Pancreas (tissue), 10 donors: ENCODE measurements at places on chromosomes 6 and 20. TPM values are rescaled to one million over a fixed set of nuclear protein-coding genes. Genes with fewer than 3 reads are reported as not detected.
A peak's percentile ranks its signal among the peaks of the same experiment; 100 is the strongest.

The PHIP gene
- 8.9 TPM for total RNA-seq

GRCh38 chr6:30730601-30731435 is 10.7 kb downstream of the TUBB start:
- peak; percentile 82 for DNase-seq

GRCh38 chr20:1468117-1468624 is 1.5 kb upstream of the NSFL1C start:
- no peak for DNase-seq

The ELOVL2 gene
- 1.4 TPM for total RNA-seq

The GHRH gene
- not detected for total RNA-seq

DNA sequence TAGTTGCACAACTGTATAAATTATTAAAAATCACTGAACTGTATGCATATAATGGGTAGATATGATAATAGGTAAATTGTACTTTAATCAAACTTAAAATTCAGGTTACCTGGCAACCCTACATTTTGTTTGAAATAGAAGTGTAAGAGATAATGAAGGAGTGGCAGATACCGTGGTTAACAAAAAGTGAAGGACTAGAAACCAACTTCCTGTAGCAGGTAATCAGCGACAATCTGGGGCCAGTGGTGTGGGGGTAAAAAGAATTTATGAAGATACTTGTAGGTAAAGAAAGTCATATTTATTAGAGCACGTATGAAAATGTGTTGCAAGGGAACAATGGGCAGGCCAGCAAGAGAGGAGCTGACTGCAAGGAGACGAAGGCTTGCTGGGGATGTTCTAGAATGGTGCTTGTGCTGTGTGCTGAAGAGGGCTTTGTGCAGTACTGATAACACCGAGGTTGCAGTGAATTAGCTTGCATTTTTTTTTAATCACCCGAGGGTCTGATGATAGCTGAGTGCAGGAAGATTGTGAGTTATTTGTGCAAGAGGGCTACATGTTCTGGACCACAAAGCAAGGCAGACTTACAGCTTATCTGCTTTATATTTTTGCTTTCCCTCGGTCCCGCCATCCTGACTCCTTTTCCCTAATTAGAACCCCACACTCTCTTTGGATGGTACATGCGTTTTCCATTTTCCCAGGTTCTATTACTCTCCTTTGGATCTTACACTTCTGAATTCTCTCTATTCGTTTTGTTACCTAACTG is 4.6 kb upstream of the ENPP1 start:
- no peak for DNase-seq

The CCM2L gene
- 1.0 TPM for total RNA-seq

GRCh38 chr6:90074161-90074850 is 180.0 kb downstream of the GJA10 start:
- DNase-seq, result no peak

GRCh38 chr20:18919996-18920395 is 106.4 kb downstream of the SCP2D1 start:
- DNase-seq, result no peak

- DNase-seq, result no peak
These were observed 43.5 kb upstream of the MDFI start for GRCh38 chr6:41594766-41595165.

DNA sequence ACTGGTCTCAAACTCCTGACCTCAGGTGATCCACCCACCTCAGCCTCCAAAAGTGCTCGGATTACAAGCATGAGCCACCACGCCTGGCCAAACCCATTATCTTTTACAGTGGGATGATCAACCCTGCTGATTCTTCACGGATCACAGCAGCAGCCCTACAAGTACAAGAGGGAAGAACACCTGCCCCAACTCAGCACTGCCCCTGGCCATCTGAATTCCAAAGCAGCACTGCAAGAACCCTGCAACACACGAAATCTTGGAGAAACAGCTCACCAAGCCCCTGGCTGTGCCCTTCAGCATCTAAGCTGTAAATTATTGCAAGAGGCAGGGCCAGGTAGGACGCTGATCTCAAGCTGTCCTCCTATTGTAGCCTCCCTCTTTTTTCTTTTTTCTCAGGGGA is 54.5 kb upstream of the MC3R start:
- no peak for DNase-seq

GRCh38 chr6:26086211-26086610 is 1.0 kb upstream of the HFE start:
- DNase-seq, result no peak

DNA sequence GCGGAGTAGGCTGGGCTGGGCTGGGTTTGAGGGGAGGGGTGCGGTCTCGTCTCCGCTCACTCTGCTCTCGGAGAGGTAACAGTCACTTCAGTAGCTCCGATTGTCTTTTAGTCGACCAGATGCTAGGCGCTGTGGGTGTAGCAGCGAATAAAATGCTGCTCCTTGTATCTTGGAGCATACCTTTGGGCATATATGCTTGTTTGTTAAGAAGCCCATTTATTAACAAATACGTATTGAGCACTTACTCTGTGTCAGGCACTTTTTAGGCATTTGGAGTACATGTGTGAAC is 545 bp downstream of the ACTR5 start:
- no peak for DNase-seq

The CABLES2 gene
- total RNA-seq, result 1.4 TPM

The BMP6 gene
- total RNA-seq, result 0.09 TPM

- no peak for DNase-seq
These were observed 87.3 kb downstream of the RSPH3 start for GRCh38 chr6:158912655-158913054.

DNA sequence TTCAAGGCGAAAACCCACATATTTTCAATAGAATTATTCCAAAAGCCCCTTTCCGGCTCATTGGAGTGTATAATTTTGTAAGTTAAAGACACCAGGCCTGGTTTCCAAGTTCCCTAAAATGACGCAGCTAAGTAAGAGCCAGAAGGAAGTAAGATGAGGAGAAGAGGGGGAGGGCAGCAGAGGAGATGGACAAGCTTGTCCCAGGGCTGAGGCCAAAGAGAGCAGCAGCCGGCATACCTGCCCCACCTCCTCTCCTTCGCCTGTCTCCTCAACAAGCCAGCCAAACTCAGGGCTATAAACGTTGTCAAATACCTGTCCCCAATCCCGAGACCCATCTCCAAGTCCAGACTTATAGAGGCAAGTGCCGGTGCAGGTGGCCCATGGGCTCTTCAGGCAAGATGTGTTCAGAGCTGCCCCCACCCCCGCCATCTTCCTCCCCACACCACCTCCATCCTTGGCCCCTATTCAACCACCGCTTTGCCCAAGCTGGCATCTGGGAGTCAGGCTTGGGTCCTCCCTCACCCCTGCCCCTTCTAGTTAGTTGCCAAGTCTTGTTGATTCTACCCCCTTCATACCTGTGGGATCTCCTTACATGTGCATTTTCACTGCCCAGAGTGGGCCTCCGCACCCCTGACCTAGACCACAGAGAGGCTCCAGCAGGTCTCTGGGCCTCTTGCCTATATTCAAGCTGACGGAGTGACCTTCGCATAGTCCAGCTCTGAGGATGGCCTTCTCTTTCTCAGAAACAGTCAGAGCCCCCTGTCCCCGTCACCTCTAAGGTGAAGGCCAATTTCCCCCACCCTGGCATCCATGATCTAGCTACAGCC is 75.7 kb upstream of the SIRPA start:
- DNase-seq, result no peak

DNA sequence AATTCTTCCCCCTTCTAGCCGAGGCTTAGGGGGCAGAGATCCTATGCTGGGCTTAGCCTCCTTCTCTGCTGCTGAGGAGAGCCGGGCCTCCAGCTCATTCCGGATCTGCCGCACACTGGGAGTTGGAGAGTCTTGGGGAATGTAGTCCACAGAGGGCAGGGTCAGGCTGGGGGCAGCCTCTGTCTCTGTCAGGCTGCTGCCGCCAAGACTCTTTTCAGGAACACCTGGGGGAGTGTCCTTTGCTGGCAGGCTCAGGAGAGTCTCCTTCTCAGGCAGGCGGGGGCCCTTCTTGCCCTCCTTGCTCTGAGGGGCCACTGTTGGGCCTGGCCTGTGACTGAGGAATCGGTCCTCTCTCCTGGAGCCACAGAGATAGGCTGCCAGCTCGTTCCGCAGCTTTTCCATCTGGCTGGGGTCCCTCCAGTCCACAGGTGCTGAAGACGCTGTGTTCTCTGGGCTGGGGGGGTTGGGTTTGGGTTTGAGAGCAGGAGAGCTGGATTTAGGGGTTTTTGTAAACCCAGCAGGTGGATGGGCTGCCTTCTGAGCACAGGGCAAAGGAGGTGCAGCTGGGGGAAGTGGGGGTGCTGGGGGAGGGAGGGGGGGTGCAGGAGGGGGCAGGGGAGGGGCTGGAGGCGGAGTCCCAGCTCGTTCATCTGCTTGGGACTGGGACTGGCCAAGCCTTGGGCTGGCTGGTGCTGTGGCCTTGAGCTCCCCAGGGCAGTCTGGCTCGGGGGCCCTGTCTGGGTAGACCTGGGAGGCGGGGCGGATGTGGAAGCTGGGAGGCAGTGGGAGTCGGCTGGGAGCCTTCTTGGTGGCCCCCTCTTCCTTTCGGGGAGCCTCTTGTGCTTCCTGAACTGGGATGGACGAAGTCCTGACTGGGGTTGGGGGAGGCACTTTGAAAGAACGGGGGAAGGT is 36.1 kb downstream of the C6orf132 start:
- no peak for DNase-seq

The XKR7 gene
- 0.06 TPM for total RNA-seq

- DNase-seq, result no peak
These were observed 1.1 kb upstream of the KLHL32 start for GRCh38 chr6:96923400-96923799.
